Hematopoietic multipotent progenitor cell treated with erythropoietin and hydrocortisone succinate and interleukin-3 and kit ligand, for 8 days (in vitro differentiated cells): ENCODE measurements at places on chromosomes 2 and 18.

DNA sequence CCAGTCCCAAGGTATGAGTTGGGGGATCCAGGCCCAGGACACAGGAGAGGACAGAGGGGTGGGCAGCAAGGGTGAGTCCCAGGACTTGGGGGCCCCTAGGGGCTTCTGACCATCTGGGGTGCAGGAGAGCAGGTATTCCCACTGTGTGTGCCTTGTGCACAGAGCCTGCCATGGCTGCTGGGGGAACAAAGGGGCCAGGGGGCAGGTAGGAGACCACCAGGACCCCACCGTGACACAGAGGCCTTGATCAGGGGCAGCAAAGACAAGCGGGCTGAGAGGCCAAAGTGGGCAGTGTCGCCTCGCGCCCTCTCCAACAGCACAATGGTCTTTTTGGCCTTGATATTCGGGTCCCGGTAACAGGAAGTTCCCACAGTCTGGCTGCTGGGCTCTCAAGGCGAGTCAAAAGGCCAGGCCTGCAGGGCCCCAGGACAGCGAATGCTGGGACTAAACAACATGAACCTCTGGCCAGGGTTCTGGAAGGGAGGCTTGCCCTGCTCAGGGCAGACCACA lies 12.3 kb upstream of the GPR17 start:
- DNase-seq = no peak

DNA sequence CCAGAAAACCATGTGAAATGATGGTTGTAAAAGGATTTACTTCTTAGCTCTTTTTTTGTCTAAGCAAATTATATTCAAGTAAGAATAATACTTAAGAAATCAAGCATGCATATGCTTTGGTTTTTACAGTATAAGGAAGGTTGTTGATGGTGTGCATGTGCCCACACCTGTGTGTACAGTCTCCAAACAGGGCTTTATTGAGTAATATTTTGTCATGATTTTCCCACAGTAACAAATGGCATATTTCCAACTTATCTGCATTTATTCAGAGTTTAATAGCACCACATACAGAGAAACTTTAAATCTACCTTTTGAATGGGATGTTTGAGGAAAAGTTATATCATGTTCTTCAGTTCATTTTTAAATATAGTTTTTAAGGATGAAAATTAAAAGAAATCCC lies 76.5 kb upstream of the DSG1 start:
- DNase-seq = no peak

GRCh38 chr2:105188343-105188742 lies 53.2 kb upstream of the GPR45 start:
- no peak for DNase-seq

DNA sequence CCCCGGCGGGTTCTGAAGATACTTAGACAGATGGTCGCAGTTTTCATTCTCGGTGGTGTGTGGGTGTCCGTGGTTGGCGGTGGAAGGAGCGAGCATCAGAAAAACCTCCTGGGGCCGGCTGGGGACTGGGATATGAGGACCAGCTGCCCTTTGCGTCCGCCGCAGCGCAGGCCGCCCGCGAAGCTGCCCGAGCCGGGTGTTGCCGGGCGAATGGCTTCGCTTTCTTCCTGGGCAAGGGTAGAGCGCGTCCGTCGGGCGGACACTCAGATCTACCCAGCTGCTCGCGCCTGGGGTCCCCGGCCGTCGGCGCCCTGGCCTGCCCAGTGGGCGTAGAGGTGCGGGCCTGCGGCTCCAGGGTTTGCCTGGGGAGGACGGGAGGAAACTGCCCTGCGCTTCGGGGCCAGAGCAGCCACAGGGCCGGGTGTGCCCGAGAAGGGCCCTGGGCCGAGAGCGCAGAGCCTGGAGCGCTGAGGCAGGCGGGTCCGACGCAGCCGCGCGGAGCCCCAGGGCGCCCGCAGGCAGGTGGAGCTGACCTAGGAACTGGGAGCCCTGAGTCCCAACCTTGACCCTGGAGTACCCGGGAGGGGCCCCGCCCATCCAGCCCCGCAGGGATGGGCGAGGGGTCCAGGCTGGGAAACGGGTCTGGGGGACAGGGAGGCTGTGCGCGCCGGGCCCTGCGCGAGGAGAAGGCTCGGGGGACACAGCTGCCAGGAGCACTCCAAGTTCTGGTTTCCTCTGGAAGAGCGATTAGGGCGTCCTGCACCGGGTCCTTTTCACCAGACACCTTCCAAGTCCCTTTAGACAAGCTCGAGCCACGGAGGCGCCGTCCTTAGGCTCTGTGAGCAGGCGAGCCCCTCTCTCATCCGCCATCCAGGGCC lies 1.3 kb downstream of the TWIST2 start:
- DNase-seq = no peak

DNA sequence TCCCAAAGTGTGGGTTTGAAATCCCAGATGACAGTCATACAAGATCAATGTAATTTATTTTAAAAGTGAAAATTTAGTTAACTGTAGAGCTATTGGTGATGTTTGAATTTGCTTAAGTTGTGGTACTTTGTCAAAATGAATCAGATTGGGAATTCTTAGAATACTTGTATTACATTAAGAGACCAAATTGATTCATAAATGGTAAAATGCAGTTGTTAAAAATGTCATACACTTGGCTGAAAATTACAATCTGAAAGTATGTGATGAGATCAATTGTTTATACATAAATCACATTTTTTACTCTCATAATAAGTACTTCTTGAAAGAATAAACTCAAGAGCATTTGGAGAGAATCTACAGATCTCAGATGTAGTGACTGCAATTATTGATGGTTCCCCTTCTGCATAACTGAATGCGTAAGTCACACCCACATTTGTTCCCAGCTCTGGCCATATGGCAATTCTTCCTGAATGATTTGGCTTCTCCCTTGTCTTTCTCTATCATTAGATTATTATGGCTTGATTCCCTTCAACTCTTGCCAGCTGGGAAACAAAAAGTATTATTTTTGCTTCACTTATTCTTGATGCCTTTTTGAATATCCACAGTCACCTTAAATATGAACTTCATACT lies 558.5 kb downstream of the CPS1 start:
- no peak for DNase-seq

GRCh38 chr2:222837643-222838056 lies 23.2 kb upstream of the ACSL3 start:
- no peak for DNase-seq

DNA sequence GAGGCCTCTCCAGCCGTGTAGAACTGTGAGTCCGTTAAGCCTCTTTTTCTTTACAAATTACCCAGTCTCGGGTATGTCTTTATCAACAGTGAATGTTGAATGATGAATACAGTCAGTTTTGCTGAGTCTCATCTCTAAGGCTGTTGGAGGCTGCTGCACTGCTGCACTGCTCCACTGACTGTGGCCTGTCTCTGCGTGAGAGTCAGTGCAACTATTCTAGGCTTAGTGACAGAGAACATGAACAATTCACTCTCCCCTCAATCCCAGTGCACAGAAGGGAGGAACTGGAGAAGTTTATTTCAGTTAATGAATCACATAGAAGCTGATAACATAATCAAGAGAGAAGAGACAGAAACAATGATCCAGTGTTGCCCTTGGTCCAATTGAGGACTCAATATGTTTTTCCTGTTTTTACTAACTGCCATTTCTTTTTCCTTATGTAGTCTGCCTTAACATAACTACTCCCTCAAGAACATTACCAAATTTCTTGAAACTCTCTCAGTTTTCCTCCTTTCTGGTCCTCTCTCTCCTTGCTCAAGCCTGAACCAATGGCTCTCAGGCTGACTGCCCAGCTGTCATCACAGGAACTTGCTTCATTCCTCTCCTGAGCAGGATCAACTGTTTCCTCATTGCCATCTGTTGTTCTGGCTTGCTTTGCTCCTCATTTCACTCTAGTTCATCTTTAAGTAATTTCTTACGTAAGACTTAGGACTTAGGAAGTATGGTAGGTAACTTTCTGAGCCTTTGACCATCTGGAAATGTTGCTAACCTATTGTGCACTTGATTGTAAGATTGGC lies 483.2 kb downstream of the METTL4 start:
- DNase-seq = no peak

DNA sequence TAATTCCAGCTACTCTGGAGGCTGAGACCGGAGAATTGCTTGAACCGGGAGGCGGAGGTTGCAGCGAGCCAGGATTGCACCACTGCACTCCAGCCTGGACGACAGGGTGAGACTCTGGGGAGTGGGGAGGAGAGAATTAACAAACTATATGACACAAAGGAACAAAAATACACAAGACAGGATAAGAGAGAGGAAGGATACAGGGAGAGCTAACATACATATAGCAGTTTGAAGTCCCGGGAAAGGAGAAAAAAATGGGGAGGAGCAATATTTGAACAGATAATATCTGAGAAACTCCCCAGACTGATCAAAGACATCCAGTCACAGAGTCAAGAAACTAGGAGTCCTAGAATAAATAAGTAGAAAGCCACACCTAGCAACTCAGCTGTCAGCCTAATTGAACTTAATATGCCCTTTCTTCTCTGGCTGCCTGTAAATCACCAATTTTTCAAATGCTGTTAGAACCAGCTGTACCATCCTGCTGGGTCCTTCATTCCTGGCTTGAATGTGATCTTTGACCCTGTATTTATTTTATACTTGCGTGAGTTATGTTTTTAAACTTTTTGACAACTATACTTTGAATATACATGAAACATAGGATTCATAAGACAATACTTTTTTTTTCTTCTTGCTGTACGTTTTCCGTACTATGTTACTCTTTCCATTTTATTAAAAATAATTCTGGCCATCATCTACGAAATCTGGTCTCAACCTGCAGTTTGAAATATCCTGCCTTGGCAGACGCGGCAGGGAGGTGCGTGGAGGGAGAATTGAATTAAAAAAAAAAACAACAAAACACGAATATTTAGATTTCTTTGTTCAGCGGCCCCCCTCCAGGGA lies 876 bp upstream of the CYP27A1 start:
- DNase-seq = peak; percentile 6

DNA sequence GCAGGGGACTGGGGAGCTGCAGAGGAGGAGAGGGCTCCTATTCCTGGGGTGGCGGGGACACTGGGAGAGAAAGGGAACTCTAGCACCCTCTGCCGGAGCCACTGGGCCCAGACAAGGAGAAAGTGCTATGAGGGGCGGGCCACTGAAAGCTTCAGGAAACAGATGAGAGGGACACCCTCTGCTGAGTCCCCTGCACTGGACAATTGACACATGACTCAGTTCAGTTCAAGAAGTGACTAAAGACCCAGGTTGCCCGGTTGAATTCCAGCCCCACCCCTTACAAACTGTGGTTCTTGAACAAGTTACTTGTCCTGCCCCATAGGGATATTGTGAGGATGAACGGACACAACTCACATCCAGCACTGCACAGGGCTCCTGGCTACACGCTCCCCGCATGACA lies 5.0 kb downstream of the RUFY4 start:
- DNase-seq = peak; percentile 41

DNA sequence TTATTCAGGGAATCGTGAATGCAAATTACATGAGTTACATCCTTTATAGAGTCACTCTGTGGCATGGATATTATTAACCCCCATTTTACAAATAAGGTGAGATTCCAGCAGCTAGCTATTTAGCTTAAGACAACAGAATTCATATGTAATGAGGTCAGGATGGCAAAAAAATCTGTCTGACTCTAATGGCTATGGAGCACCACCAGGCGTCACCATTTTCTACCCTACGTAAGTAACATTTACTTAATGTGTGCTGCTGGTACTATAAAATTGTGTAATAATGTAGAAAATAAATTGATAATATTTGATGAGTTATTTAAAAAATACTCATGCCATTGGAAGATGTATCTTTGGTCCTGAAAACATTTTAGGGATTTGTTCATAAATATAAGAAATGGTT lies 2040.1 kb upstream of the LRRTM1 start:
- DNase-seq = no peak

DNA sequence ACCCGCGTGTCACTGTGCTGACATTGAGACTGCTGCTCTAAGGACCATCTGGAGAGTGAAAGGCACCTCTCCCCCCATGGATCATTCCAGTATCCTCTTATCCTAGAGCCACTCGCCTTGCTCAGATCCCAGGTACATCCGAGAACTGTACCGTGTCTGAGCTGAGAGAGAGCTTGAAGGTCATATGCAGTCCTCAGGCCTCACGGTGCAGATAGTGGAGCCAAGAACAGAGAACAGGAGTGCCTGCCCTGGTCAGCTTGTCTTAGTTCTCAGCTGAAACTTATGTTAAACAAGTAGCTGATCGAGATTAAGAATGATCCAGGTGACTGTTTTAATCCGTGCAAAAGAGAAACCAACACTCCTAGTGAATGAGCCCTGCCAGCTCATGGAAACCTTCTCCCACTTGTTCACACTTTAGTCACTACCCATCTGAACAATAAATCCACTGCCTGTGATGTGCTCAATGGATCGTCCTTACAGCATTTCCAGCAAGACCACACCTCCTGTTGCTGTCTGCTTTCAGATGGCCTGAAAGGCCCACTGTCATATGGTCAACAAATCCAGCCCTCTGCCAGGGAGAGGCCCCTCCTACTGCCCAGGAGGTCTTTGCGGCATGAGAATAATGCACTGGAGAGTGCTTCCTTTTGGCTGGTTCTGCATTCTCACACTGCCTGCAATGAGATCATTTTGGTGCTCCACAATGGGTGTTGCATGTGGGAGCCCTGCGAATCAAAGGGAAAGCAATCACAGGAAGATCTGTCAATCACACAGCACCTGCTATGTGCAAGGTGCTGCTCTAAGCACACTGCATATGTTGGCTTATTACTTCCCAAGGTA lies 43.7 kb upstream of the APCDD1 start:
- no peak for DNase-seq

- DNase-seq = no peak
Measured at GRCh38 chr2:134738141-134738870, 19.5 kb upstream of the TMEM163 start.

- DNase-seq = peak; percentile 82
Measured at GRCh38 chr18:57434536-57435494, at the start of gene ONECUT2. ONECUT2 (plus strand) TSS chr18:57435374; CDS start chr18:57435717, 343 bp downstream.

DNA sequence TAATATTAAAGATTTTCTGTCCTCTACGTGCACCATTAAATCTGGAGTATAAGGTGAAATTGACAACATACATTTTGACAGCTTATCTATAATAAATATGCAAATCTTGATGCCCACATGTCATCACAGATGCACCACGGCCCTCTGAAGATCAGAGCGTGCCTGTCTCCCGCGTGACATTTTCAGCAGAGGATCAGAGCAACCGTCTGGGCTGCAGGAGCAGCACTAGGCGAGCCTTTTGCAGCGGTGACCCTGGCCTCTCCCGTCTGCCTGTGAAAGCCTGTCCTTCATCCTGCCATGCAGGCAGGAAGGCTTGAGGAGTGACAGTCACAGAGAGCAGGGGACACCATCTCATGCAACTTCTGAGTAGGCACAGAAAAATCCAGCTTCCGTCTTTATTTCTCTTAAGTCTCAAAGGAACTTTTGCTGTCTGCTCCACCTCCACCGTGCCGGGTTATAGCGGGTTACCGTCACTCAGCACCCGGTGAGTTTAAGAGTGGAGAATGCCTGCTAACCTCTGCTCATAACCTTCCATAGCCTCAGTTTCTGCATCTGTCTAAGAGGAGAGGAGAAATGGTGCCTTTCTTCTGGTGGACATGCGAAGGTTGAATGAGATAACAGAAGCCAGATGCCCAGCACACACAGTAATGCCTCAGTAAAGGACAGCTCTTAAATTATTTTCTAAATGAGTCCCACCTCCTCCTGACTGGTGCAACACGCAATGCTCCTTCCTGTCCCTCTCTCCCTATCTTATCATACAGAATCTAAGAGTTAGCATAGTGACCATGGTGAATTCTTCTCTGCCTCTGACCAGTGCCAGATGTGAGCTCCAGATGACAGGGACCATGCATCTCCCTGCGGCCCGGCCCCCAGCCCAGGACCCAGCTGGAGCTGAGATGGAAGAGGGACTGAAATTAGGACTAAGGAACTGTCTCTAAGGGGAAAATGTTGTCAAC lies 43.8 kb downstream of the CELF4 start:
- no peak for DNase-seq

- DNase-seq = peak; percentile 18
Measured at GRCh38 chr18:60197671-60198462, 174.7 kb downstream of the MC4R start.
